Peyer's patch (tissue), 4 donors: ENCODE measurements at places on chromosomes 6 and 20. TPM values are rescaled to one million over a fixed set of nuclear protein-coding genes. Genes with fewer than 3 reads are reported as not detected.

SLC17A3 gene
- total RNA-seq, result not detected

FILIP1 gene
- 4.1 TPM for total RNA-seq

TRIM15 gene
- 19.8 TPM for total RNA-seq

DNA sequence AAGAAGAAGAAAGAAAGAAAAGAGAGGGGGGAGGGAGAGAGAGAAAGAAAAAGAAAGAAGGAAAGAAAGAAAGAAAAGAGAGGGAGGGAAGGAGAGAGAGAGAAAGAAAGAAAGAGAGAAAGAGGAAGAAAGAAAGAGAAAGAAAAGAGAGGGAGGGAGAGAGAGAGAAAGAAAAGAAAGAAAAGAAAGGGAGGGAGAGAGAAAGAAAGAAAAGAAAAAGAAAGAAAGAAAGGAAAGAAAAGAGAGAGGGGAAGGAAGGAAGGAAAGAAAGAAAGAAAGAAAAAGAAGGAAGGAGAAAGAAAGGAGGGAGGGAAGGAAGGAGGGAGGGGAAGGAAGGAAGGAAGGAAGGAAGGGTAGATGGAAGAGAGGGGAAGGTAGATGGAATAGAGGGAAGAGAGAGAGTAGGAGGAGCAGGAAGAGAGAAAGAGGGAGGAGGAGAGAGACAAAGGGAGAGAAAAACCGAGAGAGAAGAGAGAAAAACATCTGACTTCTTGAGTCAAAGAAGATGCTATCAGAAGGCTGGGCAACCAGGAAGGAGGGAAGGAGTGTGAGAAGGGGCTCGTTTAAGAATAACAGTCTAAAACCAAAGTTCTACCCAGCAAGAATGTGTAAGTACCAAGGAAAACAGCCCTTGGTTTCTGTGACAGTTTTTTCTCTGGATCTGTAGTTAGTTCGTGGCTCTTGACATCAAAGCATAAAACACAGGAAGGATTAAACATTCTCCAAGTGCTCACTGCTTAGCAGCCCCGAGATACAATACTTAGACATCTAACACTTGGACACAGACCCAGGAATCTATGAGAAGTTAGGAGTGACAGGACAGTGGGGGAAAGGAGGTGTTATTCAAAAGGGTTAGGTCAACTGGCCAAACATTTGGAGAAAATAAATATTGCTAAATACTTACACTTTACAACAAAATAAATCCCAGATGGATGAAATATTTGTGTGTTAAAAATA lies 131.9 kb upstream of the STMND1 start:
- DNase-seq, result no peak

DNA sequence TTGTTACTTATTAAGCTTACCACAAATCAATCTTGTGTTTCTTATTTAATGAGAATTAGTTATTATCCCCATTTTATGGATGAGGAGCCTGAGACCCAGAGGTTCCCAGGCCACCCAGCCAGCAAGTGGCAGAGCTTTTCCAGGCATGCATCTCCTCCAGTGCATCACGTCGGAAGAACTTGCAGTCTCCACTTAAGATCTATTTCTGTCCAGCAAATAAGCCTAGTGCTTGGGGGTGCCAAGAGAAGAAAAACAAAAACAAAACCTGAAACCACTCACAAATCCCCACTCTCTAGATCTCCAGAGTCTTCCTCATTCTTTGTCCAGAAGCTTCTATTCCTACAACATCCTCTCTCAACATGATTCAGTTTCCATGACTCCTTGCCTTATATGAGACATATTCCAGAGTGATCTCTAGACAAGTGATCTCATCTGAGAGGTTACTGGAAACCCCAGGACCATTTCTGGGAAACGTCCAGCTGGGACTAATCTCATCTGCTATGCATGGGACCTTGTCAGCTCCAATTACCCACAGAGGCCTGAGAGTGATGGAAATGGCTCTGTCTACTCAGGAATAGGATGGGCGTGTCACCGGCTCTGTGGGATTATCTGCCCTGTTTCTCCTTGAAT lies 4.1 kb downstream of the GUCA1B start:
- DNase-seq, result no peak

GRCh38 chr6:7165002-7165889 lies 57.5 kb downstream of the RREB1 start:
- no peak for DNase-seq

DNA sequence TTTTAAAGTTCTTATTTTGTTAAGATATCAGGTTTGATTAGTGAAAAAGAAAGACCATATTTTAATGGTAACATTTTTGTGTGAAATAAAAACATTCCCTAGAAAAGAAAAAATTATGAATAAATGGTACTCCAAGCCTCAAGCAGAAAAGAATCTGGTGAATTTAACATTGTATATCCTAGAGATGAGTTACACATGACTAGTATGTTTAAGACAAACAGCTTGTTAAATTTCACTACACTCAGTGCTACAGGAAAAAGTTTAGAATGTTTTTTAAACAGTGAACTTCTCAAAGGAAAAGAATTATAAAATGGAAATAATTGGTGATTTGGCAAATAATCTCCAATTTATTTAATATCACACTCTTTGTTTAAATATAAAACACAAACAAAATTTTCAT lies 222.7 kb upstream of the MCHR2 start:
- no peak for DNase-seq

DNA sequence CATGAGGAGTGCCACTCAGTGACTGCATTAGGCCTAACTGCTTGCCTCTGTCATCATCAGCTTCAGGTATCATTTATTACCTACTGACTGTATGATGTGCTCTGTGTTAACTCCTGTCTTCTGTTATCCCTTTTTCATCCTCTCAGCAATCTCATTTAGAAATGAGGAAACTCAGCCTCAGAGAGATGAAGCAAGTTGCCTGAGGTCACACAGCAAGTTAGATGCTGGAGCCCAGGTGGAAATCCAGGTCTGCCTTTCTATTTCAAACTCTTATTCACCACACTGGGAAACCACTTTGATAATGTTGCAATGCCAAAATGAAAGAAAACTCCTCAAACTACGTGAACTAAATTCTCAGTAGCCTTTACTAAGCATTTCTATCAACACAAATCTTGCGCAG lies 1.3 kb downstream of the FERMT1 start:
- no peak for DNase-seq

DNA sequence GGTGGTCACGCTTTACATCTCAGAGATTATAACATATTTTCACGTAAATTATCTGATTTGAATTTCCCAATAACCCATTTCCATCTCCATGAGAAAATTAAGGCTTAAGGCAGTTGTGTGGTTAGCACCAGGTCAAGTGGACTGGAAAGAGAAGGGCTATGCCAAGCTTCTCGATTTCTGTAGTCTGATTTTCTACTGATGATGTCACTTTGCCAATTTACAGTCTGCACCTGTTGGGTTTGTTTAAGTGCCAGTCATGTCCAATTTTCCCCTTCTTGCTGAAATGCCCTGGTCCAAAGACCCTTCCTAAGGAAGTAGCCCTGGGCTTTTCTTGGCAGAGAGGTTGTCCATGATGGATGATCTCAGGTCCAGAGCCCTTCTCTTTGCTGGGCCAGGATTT lies 562.3 kb upstream of the BTBD3 start:
- no peak for DNase-seq

- DNase-seq, result no peak
These were observed 128.2 kb downstream of the EDN3 start for GRCh38 chr20:59428441-59429205.
